ENCODE measurements at places on chromosomes 3 and 15.

DNA sequence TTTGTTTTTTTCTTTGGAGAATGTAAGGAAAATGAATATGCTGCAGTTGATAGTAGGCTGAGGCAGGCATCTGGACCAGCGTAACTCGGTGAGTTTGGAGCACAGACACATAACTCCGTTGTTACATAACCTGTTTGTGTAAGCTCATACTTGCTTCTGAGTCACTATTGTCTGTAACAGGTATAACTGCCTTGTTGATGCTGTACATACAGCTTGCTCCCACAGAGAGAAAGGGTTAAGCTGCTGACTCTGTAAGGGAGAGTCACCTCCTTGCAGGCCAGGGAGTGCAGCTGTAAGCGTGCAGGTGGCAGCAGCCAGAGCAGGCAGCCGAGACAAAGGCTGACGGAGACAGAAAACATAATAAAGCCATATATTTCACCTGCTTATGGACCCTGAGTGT is 20.4 kb downstream of the RETNLB start:
- no peak for DNase-seq

DNA sequence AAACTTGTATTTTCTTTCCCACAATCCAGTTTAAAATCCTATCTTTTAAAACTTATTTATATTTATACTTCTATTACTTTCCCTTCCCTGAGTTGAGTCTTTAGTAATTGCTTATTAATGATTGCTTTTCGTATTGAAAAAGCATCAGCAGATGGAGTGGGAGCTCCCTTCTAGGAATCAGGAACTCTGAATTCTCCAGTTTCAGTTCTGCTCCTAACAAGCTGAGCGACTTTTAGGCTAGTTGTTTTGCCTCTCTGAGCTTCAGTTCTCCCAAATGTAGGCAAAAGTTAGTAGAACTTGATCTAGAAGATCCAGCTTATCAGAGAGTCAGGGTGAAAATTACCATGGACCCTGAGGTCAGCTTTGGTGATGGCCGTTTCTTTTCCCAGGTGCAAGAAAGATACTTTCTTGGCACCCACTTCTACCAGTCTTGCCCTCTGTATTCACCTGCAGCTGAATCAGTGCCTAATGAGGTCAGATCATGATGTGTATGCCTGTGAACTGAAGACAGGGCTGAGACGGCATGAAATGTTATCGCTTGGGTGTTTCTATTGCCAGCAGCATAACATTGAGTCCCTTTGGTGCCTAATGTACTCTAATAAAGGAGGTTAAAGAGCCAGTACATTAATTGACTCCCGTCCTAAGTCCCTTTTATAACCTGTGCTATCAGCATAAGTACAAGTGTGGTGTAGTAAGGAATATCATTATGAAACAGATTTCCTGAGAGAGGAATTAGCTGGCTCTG is 194.5 kb upstream of the TBC1D5 start:
- no peak for DNase-seq

- no peak for DNase-seq
These were observed 7.4 kb downstream of the RRP9 start for GRCh38 chr3:51934139-51934850.

DNA sequence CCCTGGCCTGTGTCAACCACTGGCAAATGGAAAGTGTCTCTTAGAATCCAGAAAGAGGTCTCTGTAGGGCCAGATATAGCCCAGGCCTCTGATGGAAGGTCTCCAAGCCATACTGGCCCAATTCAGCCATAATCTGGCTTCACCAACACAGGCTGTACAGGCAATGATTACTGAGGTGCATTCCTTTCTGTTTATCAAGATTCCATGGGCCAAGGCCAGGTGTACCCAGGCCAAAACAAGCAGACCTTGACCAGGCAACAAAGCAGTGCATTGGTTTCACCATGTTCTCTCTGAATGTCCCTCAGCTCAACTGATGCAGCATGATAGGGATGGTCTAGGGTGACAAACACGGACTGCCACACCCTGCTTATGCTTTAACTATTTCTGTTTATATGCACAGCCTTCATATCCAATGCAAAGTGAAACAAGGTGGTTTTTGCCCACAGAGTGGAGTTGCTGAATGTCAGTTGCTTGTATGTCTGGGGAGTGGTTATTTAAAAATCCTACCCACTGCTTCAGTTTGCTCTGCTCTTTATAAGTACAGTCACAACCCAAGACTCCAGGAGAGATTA is 25.2 kb downstream of the CCNL1 start:
- no peak for DNase-seq

- peak; percentile 44 for DNase-seq
These were observed 31.7 kb downstream of the TMEM212 start for GRCh38 chr3:171874879-171875278.

DNA sequence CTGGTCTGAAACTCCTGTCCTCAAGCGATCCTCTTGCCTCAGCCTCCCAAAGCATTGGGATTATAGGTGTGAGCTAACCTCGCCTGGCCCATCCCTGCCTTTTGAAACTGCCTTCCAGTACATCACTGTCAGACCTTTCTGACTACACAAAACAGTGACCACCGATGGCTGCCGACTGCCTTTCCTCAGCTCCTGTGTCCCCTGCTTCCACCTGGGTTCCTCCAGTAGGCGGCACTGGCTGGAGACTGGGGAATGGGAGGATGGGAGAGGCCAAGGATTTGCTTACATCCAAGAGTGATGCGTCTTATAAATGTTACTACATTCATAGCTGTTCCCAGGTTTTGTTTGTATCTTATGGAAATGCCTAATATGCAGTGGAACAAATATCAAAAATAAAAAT is 242.8 kb downstream of the BBX start:
- no peak for DNase-seq

DNA sequence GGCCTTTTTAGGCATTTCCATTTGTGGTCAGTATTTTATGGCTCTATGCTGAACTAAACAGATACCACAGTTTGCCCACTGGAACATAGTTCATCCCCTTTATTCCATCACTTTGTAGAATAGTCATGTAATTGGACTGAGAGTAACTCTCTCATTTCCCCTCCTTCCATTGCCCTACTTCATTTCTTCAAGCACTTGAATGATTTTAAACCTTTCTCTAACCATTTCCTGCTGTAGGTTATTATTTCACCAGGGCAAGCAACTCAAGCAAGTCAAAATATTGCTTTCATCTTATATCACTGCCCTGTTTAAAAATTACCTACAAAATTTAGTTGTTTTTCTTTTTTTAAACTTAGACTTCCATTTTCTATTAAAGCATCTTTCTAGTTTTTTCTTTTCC is 177.0 kb downstream of the RAP2B start:
- peak; percentile 4 for DNase-seq

DNA sequence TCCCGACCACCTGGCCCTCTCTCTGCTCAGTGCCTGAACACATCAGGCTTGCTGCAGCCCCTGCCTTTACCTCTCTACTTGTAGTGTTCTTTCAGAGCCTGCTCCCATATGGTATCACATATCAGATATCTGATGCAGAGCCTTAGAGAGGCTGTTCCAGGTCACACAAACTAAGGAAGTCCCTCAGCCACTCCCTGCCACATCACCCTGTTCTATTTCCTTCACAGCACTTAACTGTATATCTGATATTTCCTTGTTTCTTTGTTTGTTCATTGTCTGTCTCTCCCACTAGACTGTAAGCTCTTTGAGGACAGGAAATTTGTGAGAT is 976 bp upstream of the ALDH1L1 start:
- no peak for DNase-seq

DNA sequence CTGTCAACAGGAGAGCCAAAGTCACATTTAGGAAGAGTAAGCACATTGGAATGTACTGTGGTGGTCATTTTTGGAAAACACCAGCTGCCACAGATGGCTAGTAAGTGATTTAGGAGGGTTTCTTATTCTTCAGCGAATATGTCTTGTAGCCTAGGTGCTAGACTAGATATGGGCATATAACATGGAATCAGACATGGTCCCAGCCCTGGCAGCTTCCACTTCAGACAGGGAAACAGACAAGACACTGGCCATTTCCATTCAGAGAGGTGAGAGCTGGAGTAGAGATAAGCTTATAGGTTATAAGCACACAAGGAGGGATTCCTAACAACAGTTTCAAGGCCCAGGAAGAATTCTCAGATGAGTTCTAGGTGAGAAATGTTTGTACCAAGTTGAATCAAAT is 28.2 kb upstream of the BFSP2 start:
- no peak for DNase-seq

DNA sequence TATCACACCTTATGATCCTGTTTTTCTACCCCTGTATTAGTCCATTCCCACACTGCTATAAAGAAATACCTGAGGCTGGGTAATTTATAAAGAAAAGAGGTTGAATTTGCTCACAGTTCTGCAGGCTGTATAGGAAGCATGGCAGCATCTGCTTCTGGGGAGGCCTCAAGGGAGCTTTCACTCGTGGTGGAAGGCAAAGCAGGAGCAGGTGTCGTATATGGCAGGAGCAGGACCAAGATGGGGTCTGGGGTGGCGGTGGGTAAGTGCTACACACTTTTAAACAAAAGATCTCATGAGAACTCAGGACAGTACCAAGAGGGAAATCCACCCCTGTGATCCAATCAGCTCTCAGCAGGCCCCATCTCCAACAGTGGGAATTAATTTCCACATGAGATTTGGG is 15.4 kb upstream of the SCAP start:
- no peak for DNase-seq

- no peak for DNase-seq
These were observed 667 bp downstream of the CEMIP start for GRCh38 chr15:80779658-80780415.

DNA sequence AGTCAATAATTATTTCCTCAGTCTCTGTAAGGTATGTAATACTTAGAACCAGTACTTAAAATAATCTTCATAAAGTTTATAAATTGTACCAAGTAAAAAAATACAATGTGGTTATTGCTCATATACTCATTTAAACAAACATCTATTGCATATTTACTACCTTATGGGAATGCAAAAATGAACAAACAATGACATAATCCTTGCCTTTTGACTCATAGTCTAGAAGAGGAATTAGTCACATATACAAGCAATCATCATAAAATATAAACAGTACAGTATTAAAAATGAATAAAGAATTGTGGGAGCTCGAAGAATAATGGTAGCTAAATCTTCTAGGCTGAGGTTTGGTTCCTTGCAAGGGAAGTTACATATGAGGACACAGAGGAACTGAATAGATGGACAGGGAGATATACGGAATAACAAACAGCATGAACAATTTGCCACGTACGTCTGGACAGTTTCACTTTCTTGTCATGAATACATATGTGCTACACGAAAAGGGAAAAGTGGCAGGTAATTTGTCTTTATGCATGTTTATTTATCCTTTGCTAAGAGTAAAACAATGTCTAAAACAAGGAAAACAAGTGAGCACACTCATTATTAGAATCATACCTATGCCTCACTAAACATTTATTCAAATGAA is 17.2 kb downstream of the IMPG2 start:
- peak; percentile 20 for DNase-seq

DNA sequence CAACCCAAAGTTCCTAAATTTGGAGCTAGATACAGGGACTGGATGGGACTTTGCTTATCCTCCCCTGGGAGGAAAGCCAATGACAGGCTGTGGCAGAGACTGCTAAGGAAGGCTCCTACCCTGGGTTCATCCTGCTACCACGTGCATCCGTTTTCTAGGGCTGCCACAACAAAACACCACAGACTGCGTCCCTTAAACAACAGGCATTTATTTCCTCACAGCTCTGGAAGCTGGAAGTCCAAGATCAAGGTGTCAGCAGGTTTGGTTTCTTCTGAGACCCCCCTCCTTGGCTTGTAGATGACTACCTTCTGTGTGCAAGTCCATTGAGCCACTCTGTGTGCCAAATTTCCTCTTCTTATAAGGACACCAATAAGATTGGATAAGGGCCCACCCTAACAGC is 263.9 kb downstream of the FAM43A start:
- no peak for DNase-seq

DNA sequence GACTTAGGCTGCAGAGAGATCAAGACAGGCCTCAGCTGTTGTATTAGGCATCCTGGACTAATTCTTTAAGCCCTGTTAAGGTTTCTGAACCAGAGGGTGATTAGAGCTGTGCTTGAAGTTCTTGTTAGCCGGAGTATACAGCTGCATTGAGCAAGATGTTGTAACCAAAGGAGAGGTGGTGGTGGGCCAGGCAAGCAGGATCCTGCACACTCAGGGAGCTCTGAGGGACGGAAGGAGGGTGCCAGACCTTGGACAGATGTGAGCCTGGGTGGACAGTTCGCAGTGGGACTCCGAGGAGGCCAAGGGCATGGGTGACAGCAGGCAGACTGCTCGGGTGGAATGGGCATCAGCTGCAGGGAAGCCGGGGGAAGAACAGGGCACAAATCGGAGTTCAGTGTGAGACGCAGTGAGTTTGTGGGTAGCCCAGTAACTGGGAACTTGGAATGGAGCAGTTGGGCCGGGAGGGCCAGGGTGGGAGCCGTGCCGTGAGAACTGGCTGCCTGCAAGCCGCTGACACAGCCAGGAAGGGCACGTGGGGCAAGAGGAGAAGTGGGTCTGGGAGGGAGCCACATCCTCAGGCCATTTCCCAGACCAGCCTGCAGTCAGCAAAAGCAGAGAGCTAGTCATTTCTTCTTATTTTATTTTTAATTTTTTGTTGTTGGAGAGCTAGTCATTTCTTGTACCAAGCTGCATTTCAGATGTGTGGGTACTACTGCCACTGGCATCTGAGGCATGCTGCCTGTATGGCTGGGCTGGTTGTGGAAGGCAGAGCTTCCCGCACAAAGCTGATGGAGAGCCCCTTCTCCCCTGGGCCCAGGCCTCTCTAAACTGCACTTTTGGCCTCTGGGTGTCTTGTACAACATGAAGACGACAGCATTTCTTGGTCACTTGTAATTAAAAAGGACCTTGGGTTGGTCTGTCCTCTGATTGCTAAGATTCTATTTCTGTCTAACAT is 61.0 kb downstream of the PGPEP1L start:
- no peak for DNase-seq

DNA sequence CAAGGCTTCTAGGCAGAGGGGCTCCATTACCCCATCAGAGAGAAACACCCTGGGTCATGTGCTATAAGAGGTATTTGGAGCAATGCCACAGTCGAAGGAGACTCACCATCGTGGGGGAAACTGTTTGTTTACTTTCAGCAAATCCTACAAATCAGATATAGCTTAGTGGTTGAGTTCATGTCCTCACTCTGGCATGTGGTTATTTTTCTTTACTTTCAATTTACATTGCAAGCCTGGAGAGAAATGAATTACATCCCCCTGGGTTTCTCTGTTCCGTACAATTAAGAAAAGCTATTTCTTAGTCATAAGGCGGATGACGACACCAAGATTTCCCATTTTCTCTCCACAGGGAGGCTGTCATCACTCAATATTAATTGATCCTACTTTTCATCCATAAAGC is 36.9 kb downstream of the RFTN1 start:
- peak; percentile 98 for DNase-seq

DNA sequence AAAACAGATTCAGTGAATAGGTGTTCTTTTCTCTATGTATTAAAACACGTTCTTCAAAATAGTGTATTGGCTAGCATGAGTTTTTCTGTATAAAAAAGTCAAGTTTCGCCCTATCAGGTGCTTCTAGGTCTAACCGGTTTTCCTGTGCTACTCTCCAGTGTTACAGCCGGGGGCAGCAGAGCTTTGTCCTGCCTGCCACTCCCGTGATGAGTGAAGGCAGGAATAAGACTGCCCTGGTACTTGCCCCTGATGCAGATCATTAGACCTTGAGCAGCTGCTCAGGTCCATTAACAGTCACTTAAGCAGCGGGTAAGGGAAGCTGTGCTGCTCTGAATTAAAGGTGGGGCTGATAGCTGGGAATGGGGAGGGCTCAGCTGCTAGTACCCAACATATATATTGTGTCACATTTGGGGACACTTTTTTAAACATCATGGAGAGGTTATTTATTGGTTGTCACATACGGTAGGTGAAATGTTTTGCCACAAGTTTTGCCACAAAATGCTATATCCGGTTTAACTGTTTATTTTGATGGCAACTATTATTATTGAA is 1.3 kb upstream of the UNC13C start:
- no peak for DNase-seq

Measured in fibroblast of skin of right quadriceps (primary cell).